ENCODE measurements at places on chromosomes 6 and 20.

GRCh38 chr6:75503291-75503690 lies 9.7 kb upstream of the FILIP1 start:
- DNase-seq = no peak

- DNase-seq = no peak
Observed at GRCh38 chr6:147201885-147202515, 2.2 kb upstream of the STXBP5 start.

- DNase-seq = no peak
Observed at GRCh38 chr6:109292420-109292819, 89.8 kb downstream of the CD164 start.

DNA sequence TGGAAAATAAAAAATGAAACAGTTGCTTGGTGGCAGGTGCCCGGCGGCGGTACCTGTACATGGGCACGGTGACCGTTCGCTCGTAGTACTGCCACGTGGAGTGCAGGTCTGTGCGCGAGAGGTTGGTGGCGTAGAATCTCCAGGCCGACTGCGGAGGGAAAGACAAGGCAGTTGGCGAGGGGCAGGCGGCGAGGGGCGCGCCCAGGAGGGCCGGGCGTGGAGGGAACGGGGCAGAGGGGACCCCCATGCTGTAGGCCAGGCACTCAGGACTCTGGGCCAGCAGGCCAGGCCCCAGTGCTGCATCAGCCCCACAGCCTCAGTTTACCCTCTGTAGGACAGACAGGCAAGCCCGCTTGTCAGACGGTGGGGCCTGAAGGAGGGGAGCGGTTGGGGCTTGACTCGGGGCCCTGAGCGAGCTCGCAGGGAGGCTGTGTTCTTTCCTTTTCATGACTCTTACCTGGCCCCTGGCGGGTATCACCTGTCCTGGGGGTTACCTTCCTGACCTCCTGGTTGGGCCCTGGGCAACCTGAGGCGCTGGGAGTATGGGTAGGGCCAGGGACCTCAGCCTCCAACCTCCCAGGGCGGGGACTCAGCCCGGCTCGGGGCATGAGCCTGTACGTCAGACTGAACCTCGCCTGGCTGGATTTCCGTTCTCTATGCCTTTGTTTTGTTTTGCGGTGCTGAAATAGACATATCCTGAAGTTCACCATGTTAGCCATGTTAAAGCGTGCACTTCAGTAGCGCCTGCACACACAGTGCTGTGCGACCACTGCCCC lies 38.5 kb downstream of the KCNQ2 start:
- no peak for DNase-seq

DNA sequence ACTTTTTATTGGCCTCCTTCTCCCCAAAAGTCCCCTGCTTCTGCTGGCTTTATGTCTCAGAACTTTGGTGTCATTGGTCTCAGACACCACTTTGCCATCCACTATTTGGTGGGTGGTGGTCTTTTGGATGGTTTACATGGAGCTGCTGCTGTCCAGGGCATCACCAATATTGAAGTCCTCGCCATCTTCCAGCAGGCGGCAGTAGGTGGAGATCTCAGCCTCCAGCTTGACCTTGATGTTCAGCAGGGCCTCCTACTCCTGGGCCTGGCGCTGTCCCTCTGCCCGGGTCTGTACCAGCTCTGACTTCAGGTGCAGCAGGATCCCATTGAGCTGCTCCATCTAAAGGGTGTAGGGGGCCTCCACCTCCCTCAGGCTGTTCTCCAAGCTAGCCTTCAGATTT lies 148.4 kb upstream of the FOXA2 start:
- DNase-seq = no peak

All from iPS DF 19.7 (cell line).